Left lobe of liver (tissue), 2 donors: ENCODE measurements at places on chromosomes 3 and 15.

- DNase-seq: peak; percentile 65
These were observed 353.0 kb downstream of the ROBO1 start for GRCh38 chr3:79414806-79415205.

DNA sequence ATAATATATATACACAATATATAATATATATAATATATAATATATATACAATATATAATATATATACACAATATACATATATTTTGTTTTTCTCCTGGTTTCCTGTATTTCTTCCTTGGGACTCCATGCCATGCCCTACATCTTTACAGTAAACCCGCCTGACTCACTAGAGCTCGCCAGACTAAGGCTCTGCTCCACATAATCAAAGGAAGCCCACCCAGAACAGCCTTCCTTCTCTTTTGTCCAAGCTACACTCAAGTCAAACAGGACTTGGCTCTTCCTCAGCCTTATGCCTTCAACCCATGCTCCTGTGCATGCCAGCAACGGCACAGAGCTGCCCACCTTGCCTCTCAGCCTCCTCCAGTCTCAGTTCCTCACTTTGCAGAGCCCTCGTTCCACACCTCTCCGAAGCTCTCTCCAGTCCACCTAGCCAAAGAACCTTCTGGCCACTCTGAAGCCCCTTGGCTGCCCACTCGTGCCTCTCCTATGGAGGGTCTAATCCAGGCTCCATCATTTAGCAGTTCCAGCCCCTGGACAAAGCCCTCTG is 109.1 kb downstream of the RFTN1 start:
- DNase-seq: no peak

DNA sequence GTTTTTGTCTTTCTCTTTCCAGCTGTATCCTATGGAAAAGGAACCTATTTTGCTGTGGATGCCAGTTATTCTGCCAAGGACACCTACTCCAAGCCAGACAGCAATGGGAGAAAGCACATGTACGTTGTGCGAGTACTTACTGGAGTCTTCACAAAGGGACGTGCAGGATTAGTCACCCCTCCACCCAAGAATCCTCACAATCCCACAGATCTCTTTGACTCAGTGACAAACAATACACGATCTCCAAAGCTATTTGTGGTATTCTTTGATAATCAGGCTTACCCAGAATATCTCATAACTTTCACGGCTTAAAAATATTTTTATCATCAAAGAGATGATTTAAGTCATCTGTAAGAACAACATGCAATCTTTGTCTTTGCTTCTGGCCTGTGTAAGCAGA is 44.9 kb upstream of the PARP14 start:
- DNase-seq: no peak

- peak; percentile 46 for DNase-seq
These were observed 117.5 kb downstream of the EDEM1 start for GRCh38 chr3:5304789-5305683.

DNA sequence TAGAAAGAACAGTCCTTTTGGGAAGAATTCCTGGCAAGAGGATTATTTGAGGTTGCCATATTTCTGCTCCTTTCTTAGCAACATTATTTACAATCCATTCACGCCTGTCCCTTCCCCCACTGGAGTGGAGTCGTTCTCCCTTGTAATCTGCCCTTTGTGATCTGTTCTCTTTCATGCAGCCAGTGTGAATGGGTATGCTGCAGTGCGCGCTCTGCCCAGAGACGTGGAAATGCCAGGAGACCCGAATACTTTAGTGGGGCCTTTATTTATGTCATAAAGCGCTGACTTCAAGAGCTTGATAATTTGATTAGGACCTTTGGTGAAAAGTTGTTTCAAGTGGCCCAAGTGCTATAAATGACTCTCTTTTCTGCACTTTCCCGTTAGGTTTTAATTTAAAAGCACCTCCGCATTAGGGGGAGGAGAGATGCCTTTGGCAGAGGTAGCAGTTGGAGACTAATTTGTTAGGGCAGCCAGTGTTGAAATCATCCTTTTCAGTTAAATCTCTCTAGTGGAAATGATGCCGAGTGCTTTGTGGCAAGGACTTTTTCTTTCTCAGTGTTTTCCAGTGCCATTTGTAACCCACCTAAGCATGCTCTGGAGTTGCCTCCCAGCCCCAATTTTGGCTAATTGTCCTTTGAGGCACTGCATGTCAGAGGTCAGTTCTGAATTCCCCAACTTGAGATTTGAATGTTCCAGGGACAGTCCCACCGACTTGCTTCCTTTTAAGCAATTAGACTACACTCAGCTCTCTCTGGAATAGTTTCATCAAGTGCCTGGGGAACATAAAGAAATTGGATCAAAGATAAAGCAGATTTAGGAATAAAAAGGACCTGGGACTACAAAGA is 52.4 kb downstream of the PSMD6 start:
- peak; percentile 62 for DNase-seq

DNA sequence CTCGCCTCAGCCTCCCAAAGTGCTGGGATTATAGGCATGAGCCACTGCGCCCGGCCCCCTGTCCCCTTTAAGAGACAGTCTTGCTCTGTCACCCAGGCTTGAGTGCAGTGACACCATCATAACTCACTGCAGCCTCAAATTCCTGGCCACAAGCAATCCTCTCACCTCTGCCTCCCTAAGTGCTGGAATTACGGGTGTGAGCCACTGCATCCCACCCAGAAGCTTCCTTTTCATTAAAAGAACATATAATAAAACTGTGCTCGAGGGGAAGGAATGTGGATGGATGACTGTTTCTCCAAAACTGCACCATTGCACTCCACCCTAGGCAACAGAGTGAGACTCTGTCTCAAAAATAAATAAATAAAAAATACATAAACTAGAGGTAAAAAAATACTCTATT is 70.1 kb downstream of the NCEH1 start:
- DNase-seq: no peak

DNA sequence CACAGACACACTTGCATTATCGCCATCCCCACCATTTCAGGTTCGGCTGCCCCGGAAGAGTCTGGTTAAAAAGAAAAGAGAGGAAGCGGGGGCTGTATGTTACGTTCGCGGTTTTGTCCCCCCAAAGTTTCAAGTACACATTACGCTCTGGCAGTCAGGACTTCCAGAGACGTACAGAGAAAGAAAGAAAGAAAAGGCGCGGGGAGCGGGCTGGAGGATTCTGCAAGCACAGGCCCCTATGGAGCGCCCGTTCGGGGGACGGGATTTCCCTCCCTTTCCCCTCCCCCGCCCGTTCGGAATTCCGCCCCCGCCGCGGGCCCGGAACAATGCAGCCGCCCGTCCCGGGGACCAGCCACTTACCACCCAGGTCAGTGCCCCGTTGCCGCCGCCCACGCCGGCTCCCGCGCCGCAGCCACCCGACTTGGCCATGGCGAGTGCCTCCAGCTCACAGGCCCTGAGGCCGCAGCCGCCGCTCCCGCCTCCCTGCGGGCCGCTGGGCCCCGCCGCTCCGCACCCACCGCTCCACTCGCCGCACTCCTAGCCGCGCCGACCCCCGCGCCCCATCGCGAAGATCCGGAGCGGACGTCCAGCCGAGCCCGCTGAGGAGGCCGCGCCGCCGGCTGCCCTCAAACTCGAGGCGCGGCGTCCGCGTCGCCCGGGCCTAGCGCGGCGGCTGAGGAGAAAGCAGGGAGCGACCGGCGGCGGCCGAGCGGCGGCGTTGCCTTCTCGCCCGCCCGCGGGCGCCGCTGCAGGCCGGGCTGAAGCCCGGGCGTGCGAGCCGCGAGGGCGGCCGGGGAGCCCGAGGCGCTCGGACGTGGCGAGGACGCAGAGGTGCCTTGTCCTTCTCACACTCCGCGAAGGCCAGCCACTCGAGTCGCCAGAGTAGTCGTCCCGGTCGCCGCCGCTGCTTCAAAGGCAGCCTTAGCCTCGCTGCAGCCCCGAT is 567 bp downstream of the TOP2B start:
- DNase-seq: peak; percentile 93

- DNase-seq: no peak
These were observed 28.2 kb upstream of the SCAANT1 start for GRCh38 chr3:63940389-63940757.

- DNase-seq: no peak
These were observed 294.1 kb upstream of the ARL6 start for GRCh38 chr3:97470481-97470880.

- DNase-seq: no peak
These were observed 43.2 kb upstream of the TNFAIP8L3 start for GRCh38 chr15:51137880-51138430.

DNA sequence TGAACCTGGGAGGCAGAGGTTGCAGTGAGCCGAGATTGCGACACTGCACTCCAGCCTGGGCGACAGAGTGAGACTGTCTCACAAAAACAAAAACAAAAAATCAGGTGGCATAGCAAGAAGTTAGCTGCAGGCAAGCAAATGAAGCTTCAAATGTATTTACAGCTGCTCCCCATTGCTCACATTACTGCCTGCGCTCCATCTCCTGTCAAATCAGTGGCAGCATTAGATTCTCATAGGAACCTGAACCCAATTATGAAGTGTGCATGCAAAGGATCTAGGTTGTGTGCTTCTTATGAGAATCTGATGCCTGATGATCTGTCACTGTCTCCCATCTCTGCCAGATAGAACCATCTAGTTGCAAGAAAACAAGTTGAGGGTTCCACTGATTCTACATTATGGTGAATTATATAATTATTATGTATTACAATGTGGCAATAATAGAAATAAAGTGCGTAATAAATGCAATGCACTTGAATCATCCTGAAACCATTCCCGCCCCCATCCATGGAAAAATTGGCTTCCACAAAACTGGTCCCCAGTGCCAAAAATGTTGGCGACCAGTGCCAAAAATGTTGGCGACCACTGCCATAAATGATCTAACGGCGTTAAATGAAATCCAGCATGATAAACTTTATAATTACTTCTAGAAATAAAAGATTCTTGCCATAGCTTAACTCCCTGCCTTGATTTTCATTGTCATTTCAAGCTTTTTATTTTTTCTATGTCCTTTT is 616.7 kb upstream of the NAALADL2 start:
- DNase-seq: no peak

GRCh38 chr15:47685141-47685870 is 32.0 kb upstream of the SEMA6D start:
- DNase-seq: no peak

DNA sequence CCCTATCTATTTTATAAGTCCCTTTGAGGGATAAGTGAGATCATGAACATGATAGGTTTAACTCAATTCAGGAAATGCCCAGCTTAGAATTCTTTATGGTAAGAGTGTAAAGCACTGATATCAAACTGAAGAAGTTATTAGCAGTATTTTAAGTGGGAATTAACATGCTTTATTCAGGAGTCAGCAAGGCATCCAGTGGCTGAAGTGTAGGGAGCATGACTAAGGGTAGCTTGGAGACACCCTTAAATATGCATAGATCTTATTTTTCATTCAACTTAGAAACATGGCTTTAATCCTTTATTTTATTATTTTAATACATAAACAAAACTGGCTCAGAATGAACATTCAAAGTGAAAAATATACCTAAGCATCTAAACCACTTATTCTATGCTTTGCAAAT is 158.3 kb upstream of the LPP start:
- no peak for DNase-seq

- no peak for DNase-seq
These were observed 67.0 kb downstream of the SETD2 start for GRCh38 chr3:47096959-47097358.
